CD4-positive, alpha-beta T cell treated with Interleukin-21 for 1 hour (primary cell): ENCODE measurements at places on chromosomes 3 and 15.

DNA sequence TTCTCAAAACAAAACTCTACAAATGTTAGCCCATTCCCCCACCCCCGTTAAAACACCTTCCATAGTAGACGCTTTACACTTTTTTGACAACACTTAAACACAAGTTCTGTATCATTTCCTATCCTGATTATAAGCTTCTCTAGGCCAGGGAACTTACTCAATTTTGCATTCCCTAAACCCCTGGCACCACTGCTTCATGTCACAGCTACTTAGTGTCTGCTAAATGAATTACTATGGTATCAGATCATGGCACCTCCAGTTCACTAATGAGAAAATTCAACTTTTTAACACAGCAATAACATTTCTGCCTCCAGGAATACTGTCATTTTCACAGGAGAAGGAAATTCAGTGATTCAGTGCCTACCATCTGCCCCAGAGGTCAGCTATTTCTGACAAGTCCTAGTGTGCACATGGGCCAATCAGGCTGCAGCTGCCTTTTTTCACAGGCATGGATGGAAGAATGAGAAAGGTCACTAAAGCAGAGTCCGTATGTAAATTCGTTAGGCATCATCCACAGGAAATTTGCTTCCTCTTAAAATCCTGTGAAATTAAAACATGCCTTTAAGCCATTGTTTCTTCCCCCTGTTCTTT, 18.5 kb downstream of the SFMBT1 start:
- no peak for DNase-seq

DNA sequence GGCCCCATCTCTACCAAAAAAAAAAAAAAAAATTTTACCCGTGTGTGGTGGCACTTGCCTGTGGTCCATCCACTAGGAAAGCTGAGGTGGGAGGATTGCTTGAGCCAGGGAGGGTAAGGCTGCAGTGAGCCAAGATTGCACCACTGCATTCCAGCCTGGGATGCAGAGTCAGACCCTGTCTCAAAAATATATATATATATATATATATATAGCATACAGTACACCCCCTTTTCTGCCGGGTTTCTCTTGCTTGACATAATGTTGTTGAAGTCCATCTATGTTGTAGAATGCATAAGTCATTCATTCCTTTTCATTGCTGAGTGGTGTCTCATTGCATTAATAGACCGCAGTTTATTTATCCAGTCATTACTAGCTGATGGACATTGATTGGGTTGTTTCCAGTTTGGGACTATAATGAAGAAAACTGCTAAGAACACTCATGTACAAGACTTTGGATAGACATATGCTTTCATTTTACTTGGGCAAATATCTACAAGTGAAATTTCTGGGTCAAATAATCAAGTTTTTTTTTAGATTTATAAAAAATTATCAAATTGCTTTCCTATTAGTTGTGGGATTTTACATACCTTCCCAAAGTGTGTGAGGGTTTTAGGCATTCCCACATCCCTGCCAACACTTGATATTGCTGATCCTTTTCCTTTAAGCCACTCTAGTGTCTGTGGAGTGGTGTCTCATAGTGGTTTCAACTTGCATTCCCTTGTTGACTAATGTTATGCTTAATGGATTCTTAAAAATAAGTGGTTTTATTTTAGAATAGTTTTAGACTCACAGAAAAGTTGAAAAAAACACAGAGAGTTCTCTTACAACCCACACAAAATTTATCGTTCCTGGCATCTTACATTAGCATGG, 2.1 kb upstream of the PRR20G start:
- DNase-seq: no peak

DNA sequence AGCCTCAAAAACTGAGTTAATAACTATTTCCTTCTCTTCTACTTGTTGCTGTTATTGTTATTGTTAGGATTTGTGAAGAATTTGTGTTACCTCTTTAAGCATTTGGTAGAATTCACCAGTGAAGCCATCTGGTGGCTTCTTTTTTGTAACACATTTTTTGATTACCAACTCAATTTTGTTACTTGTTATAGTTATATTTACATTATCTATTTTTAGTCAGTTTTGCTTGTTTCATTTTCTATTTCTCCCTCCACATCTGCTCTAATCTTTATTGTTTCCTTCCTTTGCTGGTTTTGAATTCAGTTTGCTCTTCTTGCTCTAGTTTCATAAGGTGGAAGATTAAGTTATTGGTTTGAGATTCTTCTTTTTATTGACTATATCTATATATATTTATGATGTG, 3.7 kb upstream of the SLC9C1 start:
- peak; percentile 16 for DNase-seq

GRCh38 chr15:76229266-76229665, 82.0 kb downstream of the ETFA start:
- no peak for DNase-seq

DNA sequence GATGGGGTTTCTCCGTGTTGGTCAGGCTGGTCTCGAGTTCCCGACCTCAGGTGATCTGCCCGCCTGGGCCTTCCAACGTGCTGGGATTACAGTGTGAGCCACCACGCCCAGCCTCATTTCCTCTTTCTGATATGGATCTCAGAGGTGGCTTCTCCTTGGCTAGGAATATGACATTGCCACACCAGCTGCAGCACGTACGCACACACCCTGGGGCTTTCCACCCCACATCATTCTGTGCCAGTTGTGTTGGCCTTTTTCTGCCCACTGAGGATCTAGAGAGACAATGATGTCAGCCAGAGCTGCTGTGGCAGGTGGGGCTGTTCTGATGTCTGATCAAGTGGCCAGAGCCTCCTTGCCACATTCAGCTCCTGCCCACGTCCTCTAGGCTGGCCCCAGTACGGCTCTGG, 29.0 kb downstream of the TMEM45A start:
- peak; percentile 20 for DNase-seq

DNA sequence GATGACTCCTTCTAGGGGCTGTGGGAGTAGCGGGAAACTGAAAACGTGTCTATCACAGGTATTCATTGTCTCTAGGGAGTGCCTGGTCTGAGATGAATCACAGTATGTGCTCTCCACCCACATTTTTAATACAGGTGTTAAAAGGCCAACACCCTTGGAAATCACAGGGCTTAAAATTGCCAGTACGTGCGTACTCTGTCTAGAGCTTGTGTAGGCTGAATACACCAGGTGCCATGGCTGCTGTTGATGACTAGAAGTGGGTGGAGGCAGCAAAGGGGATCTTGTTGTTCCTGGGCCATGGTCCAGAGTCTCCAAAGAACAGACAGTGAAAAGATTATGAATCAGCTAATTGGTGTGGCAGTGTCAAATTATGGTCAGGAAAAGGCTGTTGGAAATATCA, 35.1 kb upstream of the P3H2 start:
- DNase-seq: no peak

DNA sequence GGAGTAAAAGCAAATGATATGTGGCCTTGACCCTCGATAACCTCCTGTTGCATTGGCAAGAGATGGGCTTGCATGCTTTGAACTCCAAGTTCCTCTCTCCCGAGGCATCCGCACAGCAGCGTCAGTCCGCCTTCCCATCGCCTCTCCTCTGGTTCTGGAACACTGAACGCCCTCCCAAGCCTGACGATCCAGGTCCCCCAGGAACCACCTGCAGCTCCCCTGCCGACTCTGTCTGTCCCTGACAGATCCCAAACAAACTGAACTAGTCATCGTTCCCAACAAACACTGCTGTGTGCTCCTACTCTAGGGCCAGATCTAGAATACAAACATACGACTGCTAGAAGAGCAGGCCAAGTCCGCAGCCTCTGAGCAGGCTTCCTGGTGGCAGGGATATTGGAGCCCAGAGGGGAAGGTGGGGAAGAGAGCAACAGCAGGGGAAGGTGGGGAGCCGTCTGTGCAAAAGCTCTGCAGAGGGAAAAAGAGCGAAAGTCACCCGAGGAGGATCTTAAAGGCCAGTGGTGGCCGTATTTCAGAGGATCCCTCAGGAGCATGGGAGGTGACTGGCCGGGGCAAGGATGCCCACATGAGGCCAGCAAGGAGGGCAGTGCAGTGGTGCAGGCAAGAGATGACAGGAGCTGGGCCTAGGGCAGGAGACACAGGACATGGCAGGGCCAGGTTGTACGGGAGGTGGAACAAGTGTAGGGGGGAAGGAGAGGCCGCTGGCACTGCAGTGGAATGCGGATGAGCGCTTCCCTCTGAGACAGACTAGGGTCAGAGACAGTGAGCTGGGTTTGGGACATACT, 50.8 kb downstream of the PCSK6 start:
- DNase-seq: no peak
